IPS DF 6.9 (cell line): ENCODE measurements at places on chromosomes 1 and 21.

GRCh38 chr1:7752512-7753417 is 18.3 kb upstream of the VAMP3 start:
- peak; percentile 64 for DNase-seq

DNA sequence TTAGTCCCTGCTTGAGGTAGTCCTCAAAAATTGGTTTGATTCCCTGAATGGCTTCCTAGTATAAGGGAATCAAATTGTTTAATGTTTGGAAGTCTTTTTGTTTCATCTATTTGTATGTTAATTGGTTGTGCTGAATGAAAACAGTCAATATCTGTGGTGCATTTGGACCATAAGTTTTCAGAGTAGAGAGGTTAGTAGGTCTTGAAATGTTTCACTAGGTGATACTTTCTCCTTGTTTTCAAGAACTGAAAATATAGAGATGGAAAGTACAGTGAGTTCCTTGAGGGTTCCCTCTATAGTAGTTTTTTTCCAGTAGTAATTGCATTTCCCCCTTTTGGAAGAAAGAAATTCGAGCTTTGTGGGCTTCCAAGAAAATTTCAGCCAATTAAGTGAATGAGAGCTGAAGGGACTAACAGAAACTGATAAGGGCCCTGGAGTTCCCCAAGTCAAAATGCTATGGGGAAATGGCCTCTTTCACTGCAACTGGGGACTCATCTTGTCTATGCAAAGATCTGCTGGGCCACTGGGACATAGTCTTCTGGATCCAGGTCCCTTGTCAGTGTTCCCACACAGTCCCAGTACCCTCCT is 18.6 kb upstream of the CEP350 start:
- no peak for DNase-seq

- peak; percentile 45 for DNase-seq
These were observed 306.2 kb downstream of the TTLL7 start for GRCh38 chr1:83692524-83693381.

GRCh38 chr1:158813164-158813563 is 18.0 kb upstream of the MNDA start:
- DNase-seq: no peak

- no peak for DNase-seq
These were observed 148.7 kb upstream of the PRMT6 start for GRCh38 chr1:106907795-106908194.

GRCh38 chr1:153565529-153566374 is at the start of gene S100A2:
Gene S100A2 (minus strand): TSS chr1:153565844. CDS start chr1:153563877, 1,967 bp downstream.
- DNase-seq: no peak

DNA sequence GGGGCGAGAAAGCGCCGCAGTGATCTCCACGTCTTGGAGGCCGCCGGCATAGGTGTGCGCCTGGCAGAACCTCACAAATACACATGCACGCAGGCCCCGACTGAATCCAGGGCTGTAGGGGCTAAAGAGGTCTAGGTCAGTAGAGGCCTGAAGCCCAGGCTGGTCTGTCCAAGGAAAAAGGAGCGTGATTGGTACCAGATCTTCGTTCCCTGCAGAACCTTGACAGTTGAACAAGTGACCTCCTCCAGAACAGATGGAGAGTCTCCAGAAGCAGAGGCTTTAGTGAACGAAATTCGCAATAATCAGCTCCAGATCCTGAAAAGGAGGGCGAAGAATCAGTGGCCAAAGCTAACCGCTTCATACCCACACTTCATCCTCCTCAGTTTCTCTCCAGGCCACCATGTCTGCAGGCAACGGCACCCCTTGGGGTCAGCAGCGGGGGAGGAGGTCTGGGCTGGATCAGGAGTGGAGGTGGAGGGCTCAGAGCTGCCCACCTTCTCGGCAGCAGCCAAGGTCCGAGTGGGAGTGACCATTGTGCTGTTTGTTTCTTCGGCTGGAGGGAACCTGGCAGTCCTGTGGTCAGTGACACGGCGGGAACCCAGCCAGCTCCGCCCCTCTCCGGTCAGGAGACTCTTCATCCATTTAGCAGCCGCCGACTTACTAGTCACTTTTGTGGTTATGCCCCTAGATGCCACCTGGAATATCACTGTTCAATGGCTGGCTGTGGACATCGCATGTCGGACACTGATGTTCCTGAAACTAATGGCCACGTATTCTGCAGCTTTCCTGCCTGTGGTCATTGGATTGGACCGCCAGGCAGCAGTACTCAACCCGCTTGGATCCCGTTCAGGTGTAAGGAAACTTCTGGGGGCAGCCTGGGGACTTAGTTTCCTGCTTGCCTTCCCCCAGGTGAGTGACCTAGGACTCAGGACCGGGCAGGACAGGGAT is 749 bp upstream of the PEX11B start:
- no peak for DNase-seq

- DNase-seq: no peak
These were observed 59.6 kb downstream of the ST3GAL3 start for GRCh38 chr1:43766818-43767525.

GRCh38 chr1:118934706-118935105 is 53.4 kb downstream of the TBX15 start:
- DNase-seq: no peak

DNA sequence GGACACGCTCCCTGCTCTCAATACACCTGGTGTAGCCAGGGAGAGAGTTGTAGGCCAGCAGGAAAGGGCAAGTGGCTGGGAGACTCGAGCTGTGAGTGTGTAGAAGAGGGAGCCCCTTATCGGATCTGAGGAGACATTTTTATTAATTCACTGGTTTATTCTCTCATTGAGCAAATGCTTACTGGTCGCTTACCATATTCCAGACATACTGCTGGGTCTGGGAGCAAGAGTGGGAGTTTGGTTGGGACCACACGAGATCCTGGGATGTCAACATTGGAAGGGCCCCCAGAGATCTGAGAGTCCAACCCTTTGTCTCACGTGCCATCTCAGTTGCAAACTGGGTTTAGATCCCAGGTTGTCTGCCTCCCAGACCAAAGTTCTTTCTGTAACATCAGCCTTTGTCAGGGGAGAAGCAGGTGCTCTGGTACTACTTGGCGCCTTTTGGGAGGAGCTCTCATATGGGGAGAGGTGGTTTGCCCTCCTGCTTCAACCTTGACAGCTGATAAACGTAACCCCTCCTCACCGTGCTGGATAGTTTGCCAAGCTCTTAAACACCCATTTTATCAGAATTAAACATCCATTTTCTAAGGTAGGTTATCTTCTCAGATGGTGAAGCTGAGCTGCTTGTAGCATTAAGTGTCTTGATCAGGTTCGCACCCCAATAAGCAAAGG is 742 bp downstream of the TMEM222 start:
- DNase-seq: no peak

- DNase-seq: no peak
These were observed 4.1 kb upstream of the TFAP2E start for GRCh38 chr1:35568975-35569395.

- DNase-seq: no peak
These were observed 7.4 kb upstream of the ERICH3 start for GRCh38 chr1:74681001-74681400.

GRCh38 chr1:189620471-189620870 is 857.2 kb downstream of the BRINP3 start:
- DNase-seq: no peak

- DNase-seq: no peak
These were observed 47.9 kb upstream of the EDN2 start for GRCh38 chr1:41532206-41532975.

DNA sequence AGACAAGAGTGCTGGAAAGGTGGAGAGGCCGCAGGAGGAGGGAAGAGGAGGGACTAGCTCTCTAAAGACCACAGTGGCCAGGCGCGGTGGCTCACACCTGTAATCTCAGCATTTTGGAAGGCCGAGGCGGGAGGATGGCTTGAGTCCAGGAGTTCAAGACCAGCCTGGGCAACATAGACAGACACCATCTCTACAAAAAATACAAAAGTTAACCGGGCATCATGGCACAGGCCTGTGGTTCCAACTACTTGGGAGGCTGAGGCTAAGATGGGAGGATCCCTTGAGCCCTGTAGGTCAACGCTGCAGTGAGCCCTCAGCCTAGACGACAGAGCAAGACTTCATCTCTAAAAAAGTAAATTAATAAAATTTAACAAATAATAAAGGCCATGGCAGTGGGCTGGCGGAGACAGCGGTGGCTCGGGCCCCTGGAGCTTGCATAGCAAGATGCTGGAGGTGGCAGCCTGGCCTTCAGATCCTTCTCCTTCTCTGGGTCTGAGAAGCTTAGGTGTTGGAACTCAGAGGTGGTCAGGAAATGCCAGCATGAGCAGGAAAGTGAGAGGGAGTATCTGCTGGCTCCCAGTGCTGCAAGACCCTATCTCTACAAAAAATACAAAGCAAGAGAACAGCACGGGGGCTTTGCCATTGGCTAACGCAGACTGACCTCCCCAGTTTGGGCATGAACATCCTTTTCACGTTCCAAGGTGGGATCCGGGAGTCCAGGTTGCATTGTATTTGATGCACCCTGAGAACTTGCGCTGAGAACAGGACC is 10.7 kb downstream of the WNT3A start:
- DNase-seq: no peak

GRCh38 chr1:97063532-97063931 is 341.9 kb downstream of the PTBP2 start:
- no peak for DNase-seq

DNA sequence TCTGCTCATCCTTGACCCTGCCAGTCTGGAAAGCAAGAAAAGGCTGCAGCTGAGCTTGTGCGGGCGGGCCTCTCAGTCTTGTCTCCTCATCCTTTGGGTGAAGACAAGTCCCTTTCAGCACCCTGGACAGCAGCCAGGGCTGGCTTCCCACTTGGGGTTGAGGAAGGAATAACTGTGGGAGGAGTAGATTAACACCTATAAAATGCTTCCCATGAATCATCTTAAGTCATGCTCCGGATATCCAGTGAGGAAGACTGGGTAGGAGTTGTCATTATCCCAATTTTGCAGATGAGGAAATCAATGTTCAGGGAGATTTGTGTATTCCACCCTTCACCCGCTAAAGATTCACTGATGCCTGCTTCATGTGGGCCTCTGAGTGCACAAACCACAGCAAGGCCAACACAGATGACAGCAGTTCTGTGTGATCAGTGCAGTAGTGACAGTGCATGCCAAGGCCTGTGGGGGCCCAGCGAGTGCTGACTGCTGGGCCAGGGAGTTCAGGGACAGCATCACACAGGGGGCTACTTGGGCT is 20.1 kb upstream of the COL16A1 start:
- no peak for DNase-seq

DNA sequence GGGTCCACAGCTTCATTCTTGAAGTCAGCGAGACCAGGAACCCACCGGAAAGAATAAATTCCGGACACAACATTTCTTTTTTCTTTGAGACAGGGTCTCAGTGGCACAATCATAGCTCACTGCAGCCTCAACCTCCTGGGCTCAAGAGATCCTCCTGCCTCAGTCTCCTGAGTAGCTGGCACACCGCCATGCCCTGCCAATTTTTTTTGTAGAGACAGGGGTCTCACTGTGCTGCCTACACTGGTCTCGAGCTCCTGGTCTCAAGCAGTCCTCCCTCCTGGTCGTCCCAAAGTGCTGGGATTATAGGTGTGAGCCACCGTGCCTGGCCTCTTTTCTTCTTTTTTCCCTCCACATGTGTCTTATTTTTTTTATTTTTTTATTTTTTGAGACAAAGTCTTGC is 20.6 kb upstream of the ENO1 start:
- no peak for DNase-seq

DNA sequence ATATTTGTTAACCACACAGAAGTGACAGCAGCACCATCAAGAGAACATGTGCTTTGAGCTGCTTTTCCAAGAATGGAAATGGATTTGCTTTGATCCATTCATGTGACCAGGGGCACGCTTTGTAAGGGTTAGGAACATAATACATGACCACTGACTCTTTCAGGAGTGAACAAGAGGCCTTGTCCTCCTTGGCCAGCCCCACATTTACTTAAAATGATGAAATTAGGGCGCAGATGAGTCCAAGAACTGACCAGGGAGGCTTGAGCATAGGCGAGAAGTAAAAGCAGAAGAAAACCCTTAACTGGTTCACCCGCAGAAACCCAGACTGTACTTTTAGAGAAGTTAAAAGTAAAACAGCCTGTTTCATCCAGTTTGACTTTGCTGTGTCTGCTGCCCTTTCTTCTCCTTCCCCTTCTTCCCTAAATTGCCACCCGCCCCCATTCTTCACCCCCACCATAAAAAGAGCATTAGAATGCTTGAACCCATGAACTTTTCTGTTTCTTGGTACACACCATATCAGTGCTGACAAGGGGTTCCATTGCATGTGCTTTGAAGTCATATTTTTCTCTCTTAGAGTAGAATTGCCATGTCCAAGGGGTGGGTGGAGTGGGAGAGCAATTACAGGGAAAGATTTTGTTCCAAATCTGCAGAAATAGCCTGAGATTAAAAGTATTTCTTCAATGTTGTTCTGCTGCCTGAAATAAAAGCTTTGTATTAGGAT is 2.6 kb upstream of the GLUL start:
- no peak for DNase-seq

DNA sequence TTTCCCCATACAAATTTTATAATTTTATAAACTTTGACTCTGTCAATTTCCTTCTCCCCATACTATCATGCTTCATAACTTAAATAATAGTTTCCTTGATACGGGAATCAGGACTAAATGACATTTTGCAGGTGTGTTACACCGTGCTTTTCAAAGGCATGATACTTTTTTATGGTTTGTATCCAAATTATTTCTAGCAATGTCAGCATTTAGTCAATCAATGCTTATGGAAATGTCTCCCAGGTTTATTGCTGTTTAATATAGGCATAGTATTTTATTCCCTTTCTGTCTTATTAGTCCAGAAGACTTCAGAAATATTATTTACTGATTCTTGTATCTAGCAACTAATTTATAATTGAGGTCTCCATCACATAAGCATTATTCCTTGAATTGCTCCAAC is 23.4 kb downstream of the DRAM2 start:
- no peak for DNase-seq

- DNase-seq: no peak
These were observed 33.1 kb downstream of the KIAA0319L start for GRCh38 chr1:35524106-35524505.

- no peak for DNase-seq
These were observed 46.2 kb downstream of the DDR2 start for GRCh38 chr1:162678439-162678838.

GRCh38 chr1:157113106-157113505 is 13.5 kb upstream of the ETV3L start:
- DNase-seq: no peak

- DNase-seq: no peak
These were observed 244.5 kb downstream of the NEGR1 start for GRCh38 chr1:72037745-72038343.
